ENCODE measurements at places on chromosomes 5 and 9.

DNA sequence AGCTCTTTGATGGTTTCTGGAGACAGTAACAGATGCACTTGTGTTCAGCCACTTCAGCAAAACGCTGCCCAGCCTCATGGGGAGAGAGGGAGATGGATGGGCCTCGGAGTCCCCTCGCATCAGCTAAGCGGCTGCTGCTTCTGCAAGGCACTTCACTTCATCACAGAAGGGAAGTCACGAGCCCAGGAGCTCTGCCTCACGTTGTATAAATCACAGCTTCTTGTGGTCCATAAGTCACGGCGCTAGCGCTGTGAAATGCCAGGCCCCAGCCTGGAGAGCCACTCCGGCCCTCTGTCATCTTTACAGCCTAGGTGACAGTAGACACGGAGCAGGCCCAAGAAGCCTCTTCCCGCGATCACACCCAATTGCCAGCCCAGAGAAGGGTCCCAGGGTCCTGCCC, 23.4 kb downstream of the DBH start:
- no peak for DNase-seq

DNA sequence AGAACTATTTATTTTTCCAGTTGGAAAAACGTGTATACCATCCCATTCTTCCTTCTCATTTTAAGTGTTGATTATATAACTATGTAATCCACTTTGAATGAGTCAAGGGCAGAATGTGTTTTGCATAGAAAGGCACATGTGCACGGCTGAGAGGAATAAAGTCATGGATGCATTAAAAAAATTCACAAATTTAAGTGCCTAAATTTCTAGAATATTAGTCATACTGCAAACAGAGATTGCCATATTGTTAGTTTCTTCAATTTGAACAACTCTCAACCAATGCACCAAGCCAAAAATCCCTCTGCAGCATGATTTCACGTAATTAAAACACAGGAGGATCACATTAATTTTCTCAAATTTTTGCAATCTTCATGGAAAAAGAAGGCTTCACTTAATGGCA, 166.3 kb downstream of the MPDZ start:
- no peak for DNase-seq

DNA sequence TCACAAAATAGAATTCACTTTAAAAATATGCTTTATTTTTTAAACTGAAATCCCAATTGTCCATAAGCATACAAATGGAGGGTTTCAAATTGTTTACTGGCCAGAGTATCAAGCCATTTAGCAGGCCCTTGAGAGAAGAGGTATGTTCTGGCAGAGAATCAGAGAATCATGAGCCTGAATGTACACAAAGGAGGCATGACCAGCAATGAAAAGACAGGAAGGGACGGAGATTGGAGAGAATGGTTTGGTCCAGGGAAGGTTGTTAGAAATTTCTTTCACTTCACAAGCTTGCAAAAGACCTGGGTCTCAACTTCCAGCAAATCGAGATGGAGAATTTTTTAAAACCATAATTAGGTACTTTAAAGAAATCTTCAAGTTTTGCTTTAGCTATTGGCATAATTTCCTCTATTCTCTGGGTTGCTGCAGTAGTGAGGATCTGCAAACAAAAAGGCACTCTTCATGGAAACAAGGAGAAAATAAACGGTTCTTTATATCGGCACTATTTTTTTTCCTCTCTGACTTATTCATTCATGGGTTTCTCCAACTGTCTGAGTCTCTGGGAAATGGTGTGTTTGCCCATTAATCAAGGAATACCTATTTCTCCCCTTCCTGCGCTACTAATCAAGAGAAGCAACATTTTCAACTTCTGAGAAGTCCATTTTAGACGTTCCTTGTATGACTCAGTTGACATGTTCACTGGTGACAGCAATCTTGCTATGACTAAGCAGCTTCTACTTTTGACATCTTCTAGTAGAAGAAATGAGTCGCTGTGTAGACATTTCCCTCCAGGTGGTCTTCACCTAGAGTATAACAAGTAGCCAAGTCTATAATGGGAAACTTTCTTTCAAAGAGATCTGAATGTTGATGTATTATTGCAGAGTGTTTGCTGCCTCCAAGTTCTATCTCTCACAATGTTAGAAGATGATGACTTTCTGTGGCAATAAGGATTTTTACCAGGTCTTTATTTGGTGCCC, 23.1 kb upstream of the ERCC6L2 start:
- DNase-seq: peak; percentile 79

DNA sequence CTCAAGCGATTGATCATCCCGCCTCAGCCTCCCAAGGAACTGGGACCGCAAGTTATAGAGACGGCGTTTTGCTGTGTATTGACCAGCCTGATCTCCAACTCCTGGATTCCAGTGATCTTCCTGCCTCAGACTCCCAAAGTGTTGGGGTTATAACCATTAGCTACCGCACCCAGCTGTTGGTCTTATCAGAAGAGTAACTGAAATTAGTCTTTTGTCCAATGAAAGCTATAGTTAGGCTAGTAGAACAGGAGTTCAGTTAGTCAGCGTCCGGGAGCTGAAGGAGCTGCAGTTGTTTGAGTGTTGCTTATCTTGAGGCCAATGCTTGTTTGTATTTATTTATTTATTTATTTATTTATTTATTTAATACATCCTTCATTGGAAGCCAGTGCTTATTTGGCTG, 3.2 kb upstream of the MIGA2 start:
- no peak for DNase-seq

GRCh38 chr9:94639061-94639998, at the start of gene FBP1:
TSS of gene FBP1 (minus strand) at chr9:94639518. CDS start at chr9:94639310, 208 bp downstream.
- peak; percentile 31 for DNase-seq

DNA sequence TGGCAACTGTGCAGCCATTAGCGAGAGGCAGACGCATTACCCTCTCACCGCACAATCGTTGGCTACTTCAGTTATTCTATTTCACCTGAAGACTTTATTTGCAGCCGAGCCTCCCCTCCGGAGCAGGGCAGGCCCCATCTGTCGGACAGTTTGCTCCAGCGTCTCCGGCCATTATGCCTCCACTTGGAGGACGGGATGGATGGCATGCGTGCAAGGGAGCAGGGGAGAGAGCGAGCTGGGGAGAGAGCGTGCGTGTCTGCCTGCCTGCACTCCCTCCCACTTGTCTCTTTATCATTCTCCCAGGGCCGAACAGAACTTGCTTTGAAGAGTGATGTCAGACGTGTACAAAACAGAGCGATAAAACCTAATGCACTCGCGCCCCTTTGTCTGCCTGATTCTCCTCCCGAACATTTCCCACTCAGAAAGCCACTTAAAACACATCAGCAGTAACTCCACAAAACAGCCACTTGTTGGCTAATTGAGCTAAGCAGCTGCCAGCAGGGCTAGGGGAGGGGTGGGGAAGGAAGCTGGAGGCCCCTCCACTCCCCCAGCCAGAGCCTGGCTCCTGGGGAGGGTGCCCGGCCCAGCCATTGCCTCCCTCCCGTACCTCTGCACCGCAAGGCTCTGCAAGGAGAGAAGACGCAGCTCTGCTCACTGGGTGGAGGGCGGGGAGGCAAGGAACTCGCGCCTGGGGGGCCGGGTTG, 43.4 kb upstream of the FUBP3 start:
- DNase-seq: peak; percentile 51

DNA sequence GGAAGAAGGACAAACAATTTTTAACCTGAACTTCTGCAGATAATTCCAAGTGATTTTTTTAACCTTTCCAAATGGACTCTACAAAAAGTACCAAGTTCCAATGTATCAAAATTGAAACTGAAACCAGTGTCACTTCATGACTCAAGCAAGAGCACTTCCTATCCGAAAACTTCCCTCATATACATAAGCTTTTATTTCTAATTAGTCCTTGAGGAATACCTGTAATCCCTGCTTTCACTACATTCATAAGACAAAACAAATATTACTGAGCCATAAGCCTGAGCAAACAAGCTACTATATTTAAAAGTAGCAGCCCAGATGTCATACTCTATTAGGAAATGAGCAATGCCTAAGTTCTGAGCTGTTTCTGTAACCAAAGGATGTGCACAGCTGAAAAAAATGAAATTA, 224.4 kb downstream of the EBF1 start:
- DNase-seq: no peak

DNA sequence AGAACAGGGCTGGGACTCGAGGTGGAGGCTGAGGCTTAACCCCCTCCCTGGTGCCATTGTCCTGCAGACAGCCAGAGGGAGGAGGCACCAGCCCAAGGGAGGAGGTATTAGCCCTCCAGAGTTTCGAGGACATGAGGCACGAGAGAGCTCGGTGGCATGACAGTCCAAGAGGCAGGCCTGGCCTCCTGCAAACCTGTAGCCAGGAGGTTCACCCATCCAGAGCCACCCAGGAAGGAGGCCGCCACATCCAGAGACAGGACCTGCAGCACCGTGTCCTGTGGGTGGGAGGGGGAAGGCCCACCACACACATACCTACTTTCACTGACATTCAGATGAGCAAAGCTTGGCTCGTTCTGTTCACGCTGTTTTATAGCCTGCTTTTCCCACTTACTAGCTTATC, 75.2 kb upstream of the ADAMTS2 start:
- no peak for DNase-seq

DNA sequence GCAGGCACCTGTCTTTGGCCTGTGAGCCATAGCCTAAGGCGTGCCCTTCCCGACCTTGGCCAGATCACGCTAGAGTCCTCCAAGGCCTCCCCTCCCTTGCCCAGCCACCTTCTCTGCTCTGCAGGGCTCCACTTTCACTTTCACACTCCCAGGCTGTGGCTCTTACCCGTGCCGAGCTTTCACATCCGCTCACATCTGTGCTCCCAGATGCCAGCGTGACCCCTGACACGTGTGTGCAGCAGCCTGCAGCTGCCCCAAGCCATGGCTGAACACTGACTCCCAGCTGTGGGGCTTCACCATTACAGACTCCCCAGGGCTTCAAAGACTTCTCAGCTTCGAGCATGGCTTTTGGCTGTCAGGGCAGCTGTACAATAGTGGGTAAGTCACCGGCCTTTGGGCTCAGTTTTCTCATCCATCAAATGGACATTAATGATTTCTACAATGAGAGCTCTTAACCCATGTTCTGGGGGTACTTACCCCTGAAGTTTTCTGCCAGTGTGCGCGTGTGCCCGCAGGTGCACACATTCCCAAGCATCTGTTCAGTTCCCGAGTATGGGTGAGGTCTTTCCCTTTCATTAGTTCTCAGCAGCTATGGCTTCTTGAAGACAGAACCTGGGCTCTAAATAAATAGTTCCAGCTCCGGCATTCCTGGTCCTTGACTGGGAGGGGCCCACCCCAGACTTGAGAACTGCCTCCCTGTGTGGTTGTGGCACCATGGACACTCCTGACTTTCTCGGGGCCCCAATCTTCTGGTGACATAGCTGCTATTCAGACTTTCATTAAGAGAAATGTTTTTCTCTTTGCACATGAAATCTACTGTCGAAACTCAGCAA, 118.6 kb downstream of the RGS3 start:
- peak; percentile 77 for DNase-seq

DNA sequence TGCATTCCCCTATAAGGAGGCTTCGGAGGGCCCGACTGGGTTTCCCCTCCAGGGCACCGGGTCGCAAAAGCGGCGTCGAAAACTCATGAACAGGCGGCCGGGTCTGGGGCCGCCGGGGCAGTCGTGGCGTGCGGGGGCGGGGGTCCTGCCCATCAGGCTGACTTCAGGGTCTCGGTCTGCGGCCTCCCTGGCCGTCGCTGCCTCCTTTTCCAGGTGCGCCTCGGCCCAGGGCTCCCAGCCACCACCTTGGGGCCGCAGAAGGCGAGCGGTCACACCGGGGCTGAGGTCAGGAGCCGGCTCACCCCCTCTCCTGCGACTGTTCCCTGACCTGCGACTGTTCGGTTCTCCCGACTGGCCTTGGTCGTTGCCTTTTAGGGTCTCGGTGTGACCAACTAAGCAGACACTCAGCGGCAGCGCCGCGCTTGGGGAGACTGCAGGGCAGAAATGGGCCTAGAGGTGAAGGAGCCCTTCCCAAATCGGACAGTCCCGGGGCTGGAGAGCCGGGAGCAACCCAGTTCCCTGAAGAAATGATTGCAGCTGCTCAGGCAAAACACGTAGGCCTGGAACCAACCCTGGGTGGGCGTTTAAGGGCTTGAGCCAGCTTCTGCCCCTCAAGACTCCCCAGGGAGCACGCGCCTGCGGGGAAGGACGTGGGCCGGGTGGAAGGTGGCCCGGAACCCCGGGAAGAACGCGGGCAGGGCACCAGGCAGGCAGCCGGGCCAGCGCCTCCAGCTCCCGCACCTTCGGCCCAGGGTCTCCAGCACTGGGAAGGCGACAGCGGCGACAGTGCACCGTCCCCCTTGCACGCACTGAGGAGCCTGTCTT, 11.2 kb downstream of the IRX2 start:
- DNase-seq: peak; percentile 34
